Mucosa of descending colon (tissue), 3 donors: ENCODE measurements at places on chromosomes 12 and 14. TPM values are rescaled to one million over a fixed set of nuclear protein-coding genes. Genes with fewer than 3 reads are reported as not detected.

FERMT2 gene
- 6.9 TPM for total RNA-seq

KRT83 gene
- not detected for total RNA-seq

HRK gene
- total RNA-seq: 1.0 TPM

AICDA gene
- total RNA-seq: not detected

HOXC10 gene
- total RNA-seq: not detected
